ENCODE measurements at places on chromosomes 13 and 19. TPM values are rescaled to one million over a fixed set of nuclear protein-coding genes. Genes with fewer than 3 reads are reported as not detected.

DNA sequence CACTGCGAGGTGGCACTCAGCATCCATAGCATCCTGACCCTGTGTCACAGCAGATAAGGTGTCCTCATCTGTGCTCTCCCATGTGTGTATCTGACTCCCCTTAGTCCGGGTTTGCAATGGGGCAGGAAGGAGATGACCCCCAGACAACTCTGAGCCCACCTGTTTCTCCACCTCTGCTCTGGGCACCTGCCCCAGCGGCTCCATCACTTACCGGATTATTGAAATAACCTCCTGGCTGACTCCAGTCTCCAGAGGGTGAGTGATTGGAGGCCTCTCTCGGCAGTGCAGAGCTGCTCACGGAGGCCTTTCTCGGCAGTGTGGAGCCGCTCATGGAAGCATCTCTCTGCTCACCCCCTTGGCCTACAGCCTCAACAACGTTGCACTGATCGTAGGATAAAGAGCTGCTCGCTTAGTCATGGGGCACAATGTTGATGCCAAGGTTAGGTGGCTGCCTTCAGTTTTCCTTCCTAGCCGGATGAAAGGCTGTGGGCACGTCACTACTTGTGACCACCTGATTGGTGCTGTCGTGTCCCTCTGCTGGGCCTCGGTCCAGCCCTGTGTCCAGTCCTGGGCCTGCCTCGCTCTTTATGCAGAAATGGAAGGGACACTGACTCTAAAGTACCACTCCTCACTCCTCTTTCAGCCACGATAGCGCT, 67.6 kb downstream of the TEX29 start:
- DNase-seq: no peak

Gene TEAD2
- total RNA-seq: 39.4 TPM

DNA sequence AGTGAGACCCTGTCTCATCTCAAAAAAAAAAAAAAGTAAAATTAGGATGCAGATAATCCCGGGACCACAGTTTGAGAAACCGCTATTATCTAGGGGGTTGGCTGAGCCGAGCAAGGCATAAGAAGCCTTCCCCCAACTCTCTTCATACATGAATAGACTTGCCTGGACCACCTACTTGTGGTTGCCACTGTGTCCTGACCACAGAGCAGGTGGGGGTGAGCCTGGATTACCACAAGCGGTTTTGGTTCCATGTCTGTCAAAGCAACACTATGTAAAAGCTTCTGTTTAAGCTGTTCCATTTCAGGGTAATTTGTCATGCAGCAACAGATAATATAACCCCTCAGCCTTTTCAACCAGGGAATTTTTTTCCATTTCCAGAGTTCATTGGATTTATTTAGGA, 3.3 kb upstream of the NAPA start:
- DNase-seq: peak; percentile 81

DNA sequence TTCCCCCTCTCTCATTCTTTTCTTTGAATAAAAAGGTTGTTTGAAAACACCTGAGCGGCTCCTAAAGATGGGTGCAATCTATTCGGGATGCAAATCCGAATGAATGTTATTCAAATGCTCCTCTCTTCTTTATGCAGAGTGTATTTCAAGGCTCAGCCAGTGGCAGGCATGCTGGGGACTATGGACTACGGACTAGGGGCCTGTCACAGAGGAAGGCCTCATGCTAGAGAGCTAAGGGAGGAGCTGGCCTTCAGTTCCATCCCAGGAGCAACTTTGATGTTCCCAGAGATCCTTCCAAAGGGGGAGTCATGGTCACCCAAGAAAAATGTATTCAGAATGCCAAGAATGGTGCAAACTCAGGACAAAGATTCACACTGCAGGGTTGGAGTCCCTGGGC, 9.3 kb downstream of the ALOX5AP start:
- no peak for DNase-seq

Gene FBXO17
- 31.2 TPM for total RNA-seq

Gene EPS8L1
- total RNA-seq: 2.2 TPM

GRCh38 chr19:11463391-11463790, 17.5 kb downstream of the ELAVL3 start:
- no peak for DNase-seq

Gene PLIN5
- total RNA-seq: 0.06 TPM

DNA sequence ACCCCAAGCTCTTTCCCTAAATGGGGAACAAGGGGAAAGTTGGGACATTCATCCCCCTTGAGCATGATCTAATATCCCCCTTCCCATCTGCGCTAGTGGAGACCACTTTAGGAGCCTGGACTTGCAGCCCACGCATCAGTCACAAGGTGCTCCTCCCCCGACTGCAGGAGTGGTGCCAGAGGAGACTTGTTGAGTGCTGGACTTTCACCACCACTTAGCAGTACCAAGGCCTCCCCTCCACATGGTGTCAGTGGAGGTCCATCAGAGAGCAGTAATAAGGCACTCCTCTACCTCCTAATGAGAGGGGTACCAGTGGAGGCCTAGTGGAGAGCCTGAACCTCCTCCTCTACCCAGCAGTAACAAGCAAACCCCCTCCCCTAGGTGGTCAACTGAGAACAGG, 22.5 kb downstream of the CAB39L start:
- no peak for DNase-seq

GRCh38 chr13:24119626-24120508, 40.7 kb upstream of the SPATA13 start:
- DNase-seq: no peak

Gene PLVAP
- total RNA-seq: not detected

Gene SHANK1
- 3.6 TPM for total RNA-seq

DNA sequence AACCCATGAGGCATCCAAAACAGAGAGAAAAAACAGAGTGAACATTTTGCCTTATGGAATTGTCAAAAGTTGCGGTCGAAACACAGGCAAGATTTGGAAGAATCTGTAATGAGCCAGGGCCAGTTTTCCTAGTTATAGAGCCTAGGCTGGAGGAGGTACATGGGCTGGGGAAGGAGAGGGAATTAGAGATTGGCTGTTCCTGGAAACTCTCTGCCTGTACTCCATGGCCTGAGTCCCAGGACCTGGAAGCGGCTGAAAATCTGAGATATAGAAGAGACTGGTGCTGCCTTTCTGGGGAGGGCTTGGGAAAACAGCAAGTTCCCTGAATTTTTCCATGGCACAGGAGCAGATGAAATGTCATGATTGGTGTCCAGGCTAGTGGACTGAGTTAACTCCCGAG, 122.8 kb upstream of the KLF12 start:
- DNase-seq: no peak

- peak; percentile 76 for DNase-seq
These were observed 72.3 kb downstream of the C1QTNF9 start for GRCh38 chr13:24381541-24382265.

- DNase-seq: no peak
These were observed 17.8 kb downstream of the ZNF507 start for GRCh38 chr19:32363175-32363574.
